Mesothelial cell of epicardium (in vitro differentiated cells): ENCODE measurements at places on chromosomes 6 and 20. TPM values are rescaled to one million over a fixed set of nuclear protein-coding genes. Genes with fewer than 3 reads are reported as not detected.
A peak's percentile ranks its signal among the peaks of the same experiment; 100 is the strongest.

Gene MCHR2
- not detected in 3 replicates for total RNA-seq

DNA sequence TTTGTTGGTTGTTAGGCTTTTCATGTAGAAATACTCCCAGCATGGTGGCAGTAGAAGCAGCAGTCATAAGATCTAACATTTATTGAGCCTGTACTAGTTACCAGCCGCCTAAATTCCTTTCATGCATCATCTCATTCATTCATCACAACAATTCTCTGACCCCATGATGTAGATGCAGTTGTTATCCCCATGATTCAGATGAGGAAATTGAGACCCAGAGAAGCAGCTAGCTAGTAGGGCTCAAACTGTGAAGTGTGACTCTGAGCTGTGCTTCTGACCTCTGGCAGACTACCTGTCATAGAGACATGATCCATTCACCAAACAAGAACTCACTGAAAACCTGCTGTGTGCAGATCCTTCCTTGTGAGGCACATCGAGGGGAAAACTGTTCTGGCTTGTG, 16.9 kb downstream of the RREB1 start:
- no peaks in the 10 kb centered on the region for H3K27me3 ChIP-seq
- H3K4me3 ChIP-seq, result no peak overlapping the region
- peaks cover 17% of the 10 kb centered on the region for H3K4me1 ChIP-seq
- H3K36me3 ChIP-seq, result peaks cover 11% of the 10 kb centered on the region
- H3K27ac ChIP-seq, result peak overlapping the region; percentile 8

DNA sequence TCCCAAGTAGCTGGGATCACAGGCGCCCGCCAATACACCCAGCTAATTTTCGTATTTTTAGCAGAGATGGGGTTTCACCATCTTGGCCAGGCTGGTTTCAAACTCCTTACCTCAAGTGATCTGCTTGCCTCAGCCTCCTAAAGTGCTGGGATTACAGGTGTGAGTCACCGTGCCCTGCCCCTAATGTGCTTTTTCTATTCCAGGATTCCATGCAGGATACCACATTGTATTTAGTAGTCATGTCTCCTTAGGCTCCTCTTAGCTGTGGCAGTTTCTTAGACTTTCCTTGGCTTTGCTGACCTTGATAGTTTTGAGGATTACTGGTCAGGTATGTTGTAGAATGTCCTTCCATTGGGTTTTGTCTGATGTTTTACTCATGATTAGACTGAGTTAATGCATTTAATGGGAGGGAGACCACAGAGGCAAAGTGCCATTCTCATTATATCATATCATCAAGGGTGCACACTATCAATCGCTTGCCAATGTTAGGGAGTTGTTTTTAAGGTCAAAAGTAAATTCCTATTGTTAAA, 39.6 kb upstream of the TNFAIP3 start:
- no peaks in the 10 kb centered on the region for H3K36me3 ChIP-seq
- peaks cover 16% of the 10 kb centered on the region for H3K4me1 ChIP-seq
- no peak overlapping the region for H3K27ac ChIP-seq
- peaks cover 1% of the 10 kb centered on the region for H3K27me3 ChIP-seq
- DNase-seq, result no peak

Gene GNAS
- 1,218 to 1,240 TPM (median 1,226 TPM) in 3 replicates for total RNA-seq

DNA sequence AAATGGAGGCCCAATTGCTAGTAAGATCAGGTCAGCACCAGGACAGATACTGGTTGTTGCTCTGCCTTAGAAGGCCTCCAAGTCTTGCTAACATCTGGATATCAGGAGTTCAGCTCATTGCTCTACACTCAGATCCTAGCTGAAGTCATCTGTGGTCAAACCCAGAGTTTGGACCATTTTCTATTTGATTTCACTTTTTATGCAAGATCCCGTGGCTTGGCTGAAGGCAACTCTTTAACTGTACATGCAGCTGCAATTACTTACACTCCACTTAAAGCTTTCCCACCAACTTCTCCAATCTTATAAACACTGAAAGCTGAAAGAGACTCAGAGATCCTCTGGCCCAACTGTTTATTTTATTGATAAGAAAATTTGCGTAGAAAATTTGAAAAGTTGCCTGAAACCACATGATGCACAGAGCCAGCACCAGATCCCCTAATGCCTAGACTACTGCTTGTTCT, 2.7 kb downstream of the SLC17A2 start:
- no peaks in the 10 kb centered on the region for H3K36me3 ChIP-seq
- H3K27me3 ChIP-seq, result peaks cover 36% of the 10 kb centered on the region
- H3K4me3 ChIP-seq, result no peak overlapping the region
- H3K4me1 ChIP-seq, result peaks cover 7% of the 10 kb centered on the region
- DNase-seq, result no peak
- no peak overlapping the region for H3K27ac ChIP-seq

DNA sequence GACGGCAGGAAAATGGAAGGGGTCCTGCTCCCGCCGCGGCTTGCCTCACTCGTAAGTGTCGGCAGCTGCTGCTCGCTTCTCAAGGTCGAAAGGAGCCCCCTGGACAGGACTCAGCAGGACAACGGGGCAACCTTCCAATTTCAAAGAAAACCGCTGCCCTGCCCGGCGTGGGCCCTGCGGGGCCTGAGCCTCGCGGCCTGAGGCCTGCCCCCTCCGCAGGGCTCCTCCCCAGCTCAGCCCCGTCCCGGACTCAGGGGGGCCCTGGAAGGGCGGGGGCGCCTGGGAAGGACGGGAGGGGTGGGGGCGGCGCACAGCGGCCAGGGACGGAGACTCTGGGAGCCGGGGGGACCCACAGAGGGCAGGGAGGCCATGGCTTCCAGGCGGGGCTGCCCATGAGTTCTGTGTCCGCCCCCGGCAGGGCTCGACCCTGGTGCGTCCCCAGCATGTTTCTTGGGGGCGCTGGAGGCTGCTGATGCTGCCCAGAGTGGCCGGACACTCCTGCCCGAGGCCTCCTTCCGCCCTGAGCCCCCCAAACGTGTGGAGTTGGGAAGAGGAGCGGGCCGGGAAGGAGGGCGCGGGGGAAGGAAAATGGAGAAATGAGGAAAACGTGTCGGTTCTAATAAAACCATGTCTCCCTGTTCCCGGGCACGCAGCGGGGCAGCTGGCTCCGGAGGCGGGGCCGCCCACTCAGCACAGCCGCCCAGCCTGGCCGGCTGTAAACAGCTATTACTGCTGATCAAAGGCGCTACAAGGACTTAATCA, 114.6 kb downstream of the DLL1 start:
- no peak for DNase-seq
- H3K27ac ChIP-seq, result peak overlapping the region; percentile 89
- H3K27me3 ChIP-seq, result peaks cover 3% of the 10 kb centered on the region
- no peaks in the 10 kb centered on the region for H3K36me3 ChIP-seq
- no peak overlapping the region for H3K4me3 ChIP-seq
- H3K4me1 ChIP-seq, result no peaks in the 10 kb centered on the region

GRCh38 chr6:61538801-61539200, 747.2 kb downstream of the KHDRBS2 start:
- H3K4me1 ChIP-seq, result no peaks in the 10 kb centered on the region
- H3K36me3 ChIP-seq, result no peaks in the 10 kb centered on the region
- no peak for DNase-seq
- H3K27me3 ChIP-seq, result no peaks in the 10 kb centered on the region
- peak overlapping the region; percentile 31 for H3K27ac ChIP-seq
- no peak overlapping the region for H3K4me3 ChIP-seq

Gene ATP9A
- 77.1 to 80.0 TPM (median 79.1 TPM) in 3 replicates for total RNA-seq

DNA sequence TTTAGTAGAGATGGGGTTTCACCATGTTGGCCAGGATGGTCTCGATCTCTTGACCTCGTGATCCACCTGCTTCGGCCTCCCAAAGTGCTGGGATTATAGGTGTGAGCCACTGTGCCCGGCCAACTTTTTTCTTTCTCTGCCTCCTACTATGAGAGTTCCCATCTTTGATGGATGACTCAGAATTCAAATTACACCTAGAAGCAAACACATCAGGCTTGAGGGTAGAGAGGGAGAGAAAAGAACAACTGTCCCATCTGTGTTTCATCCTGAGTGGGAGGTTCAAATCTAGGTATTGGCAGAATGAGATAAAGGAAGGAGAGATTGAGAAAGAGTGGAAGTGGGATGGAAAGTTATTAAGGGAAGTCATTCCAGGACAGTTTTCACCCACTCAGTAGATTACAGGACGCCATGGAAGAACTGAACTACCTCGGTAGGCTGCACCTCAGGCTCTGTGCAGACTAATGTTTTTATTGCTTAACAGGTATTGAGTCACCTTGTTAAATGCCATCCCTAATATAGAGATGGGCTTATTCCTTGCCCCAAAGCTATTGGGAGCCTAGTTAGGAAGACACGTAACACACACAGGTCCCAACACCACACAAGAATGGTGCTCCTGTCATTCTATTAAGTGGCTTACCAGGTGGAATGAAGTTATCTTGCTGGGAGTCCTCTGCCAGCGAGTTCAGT, 275.7 kb downstream of the SOX4 start:
- H3K4me3 ChIP-seq, result no peak overlapping the region
- peaks cover 23% of the 10 kb centered on the region for H3K36me3 ChIP-seq
- no peaks in the 10 kb centered on the region for H3K27me3 ChIP-seq
- H3K27ac ChIP-seq, result peak overlapping the region; percentile 22

Gene CCR6
- total RNA-seq, result not detected in 3 replicates

DNA sequence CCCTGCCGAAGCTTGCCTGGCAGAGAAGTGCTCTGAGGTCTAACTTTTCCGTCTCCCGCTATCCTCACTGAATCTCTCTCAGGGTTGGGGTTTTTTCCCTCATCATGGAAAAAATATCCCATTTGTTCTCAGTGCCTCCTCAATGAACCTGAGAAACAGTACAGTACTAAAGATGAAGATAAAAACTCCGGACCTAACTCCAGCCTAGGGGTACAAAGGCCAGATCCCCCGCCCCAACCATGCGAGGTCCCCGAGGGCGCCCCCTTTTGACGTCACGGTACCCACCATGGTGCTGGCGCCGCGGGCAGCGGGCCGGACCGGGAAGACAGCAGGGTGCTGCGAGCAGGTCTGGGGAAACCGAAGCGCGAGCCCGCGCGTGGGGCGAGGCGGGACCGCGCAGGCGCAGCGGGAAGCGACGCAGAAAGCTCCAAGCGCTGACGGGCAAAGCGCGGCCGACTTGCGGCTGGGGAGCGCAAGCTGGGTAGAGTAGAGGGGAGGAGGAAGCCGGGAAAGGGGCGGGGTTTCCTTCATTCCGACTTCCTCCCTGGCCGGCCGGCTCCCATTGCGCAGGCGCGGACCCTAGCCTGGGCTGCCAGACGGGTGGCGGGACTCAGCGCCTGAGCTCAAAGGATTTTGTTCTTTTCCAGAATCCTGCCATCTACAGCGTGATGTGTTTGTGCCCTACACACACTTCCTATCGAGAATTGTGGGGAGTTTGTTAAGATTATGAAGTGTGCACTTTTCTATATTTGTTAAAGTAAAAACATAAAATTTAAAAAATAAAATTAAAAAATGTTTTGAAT, at the start of gene LSM2:
TSS of gene LSM2 (minus strand) at position 497 of the 803 bp plus-strand sequence. CDS start at position 288, 209 bp downstream.
- H3K27ac ChIP-seq, result peak within 1 kb of the TSS; percentile 94
- no peaks in the 10 kb centered on the region for H3K36me3 ChIP-seq
- H3K27me3 ChIP-seq, result no peaks in the 10 kb centered on the region
- peak; percentile 99 for DNase-seq
- H3K4me1 ChIP-seq, result peaks cover 11% of the 10 kb centered on the region
- H3K4me3 ChIP-seq, result peak within 1 kb of the TSS; percentile 84

DNA sequence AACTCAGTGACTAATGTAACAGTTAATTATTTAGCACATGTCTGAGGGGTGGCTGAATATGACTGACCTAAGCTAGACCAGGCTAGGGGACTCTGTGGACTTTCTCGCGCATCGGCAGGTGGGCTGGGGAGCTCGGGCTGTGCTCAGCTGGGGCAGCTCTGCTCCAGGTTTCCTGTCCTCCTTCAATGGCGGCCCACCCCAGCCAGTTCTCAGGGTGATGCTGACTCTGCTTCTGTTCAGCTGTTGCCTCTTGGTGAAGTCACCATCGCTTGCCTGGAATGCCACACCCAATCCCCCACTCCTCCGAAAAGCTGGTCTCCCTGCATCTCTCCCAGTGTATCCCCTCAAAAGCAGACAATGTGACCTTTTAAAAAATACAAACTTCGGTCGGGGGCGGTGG, 20.0 kb downstream of the PPP1R3G start:
- DNase-seq, result no peak
- H3K4me1 ChIP-seq, result no peaks in the 10 kb centered on the region
- H3K27ac ChIP-seq, result no peak overlapping the region

DNA sequence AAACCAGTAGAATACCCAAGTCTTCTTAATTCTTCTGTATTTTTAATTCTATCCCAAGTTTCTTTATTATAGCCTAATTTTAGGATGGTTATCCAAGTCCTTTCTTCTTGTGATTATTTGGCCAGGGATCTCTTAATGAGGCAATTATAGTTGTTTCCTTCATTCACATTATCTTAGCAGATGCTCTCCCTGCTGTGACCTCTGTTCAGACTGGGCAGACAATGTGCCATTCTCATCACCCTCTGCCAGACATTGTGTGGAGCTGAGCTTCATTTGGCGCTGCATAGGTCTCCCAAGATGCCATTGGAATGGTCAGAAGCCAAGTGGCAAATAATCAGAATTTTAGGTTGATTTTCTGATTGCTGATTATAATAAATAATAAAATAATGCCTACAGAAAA, 79.4 kb downstream of the LIN28B start:
- peaks cover 7% of the 10 kb centered on the region for H3K36me3 ChIP-seq
- H3K4me1 ChIP-seq, result peaks cover 29% of the 10 kb centered on the region
- H3K4me3 ChIP-seq, result no peak overlapping the region
- no peaks in the 10 kb centered on the region for H3K27me3 ChIP-seq
- H3K27ac ChIP-seq, result no peak overlapping the region

- H3K36me3 ChIP-seq, result peaks cover 3% of the 10 kb centered on the region
- peaks cover 38% of the 10 kb centered on the region for H3K4me1 ChIP-seq
- peak overlapping the region; percentile 76 for H3K4me3 ChIP-seq
- H3K27me3 ChIP-seq, result peaks cover 1% of the 10 kb centered on the region
- no peak for DNase-seq
Observed at GRCh38 chr6:41028561-41029412, 10.2 kb downstream of the UNC5CL start.

DNA sequence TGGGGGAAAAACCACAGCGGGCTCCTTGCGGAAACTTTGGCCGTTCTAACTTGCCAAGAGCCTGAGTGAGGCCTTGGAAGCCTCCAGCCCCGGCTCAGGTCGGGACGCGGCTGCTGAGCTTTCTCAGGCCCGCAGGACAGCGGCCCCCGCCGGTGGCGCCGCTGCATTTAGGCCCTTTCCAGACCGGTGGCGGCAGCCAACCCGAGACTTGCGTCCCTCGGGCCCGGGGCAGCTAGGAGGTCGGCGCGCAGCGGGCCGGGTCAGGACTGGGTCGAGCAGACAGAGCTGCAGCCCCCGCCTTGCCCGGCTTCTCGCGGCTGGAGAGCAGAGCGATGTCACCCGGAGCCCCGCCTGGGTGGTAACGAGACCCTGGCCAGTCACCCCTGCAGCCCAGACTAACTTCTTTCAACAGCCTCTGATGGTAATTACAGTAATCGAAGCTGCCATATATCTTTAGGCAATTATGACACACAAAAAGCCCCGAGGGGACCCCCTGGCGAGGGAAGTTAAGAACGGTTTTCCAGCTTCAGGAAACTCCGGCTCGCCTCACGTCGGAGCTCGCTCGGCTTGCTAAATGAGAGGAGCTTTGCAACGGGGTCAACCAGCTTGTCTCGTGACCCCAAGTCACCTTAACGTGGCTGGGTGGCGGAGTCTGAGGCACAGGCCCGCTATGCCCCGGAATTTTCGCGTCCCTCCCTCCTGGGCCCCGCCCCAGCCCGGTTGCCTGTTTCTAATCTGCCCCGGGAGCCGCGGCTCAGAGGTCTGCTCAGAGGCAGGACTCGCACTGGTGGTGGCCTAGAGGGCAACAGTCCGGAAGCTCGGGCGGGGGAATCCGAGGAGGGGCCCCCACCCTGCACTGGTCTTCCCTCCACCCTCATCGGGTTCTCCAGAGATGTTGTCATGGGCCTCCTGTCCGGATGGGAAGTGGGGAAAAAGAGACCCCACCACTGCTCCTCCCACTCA, 3.0 kb downstream of the NR2E1 start:
- no peaks in the 10 kb centered on the region for H3K36me3 ChIP-seq
- H3K4me3 ChIP-seq, result no peak overlapping the region
- H3K4me1 ChIP-seq, result peaks cover 42% of the 10 kb centered on the region
- H3K27ac ChIP-seq, result no peak overlapping the region
- no peak for DNase-seq
- H3K27me3 ChIP-seq, result peaks cover 98% of the 10 kb centered on the region
